T-helper 1 cell (primary cell): ENCODE measurements at places on chromosomes 6 and 20.

GRCh38 chr6:129498541-129498940 is 211.4 kb downstream of the ARHGAP18 start:
- DNase-seq, result no peak

DNA sequence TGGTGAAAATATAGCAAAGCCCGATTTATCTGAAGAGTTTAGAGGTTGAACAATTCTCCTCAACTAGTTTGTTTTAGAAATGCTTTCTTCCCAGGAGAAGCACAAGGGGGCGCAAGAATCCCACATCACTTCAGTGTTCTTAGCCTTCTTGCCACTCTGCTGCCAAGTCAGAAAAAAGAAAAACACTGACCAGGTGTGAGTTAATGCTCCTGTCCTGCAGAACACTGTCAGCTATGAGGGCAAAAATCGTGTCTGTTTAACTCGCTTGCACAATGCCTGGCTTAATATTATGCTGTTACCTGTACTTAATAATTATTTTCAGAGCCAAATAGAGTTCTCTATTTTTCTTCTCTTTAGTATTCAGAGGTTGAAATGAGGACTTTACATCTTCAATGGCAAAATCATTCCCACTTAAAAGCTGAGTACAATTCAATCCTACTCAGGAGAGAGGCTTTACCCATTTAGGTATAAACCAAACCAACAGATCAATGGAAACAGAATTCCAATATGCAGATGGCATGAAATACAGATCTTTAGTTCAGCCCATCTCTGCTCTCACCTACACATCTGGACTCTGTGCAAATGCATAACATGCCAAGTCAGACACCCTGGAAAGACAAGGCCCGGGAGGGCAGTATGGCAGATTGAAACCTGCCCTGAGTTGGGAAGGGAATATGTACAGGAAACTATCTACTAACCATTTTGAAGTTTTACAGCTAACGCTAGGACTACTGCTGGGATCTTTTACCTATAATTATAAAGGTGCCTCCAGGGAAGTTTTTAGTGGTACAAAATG is 71.4 kb upstream of the TULP1 start:
- peak; percentile 61 for DNase-seq

GRCh38 chr20:42046371-42047085 is 428.4 kb upstream of the CHD6 start:
- no peak for DNase-seq

GRCh38 chr6:11392778-11393507 is 144.6 kb upstream of the TMEM170B start:
- no peak for DNase-seq

DNA sequence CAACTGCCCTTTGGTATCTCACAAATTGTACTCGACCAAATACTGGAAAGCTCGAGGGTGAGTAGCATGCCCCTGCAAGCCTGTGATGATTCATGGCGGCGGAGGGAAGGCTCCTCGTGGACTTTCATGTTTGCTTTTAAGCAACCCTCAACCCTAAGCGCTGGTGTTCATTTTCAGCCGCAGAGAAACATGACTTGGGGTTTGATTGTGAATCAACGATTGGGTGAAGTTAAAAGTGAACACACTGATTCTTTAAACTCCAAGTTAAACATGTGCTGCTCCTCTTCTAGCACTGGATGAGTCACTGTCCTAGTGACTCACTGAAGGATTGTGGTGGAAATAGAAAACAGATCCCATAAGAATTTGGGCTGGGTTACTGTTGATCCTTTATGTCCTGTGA is 8.3 kb downstream of the CD109 start:
- no peak for DNase-seq

DNA sequence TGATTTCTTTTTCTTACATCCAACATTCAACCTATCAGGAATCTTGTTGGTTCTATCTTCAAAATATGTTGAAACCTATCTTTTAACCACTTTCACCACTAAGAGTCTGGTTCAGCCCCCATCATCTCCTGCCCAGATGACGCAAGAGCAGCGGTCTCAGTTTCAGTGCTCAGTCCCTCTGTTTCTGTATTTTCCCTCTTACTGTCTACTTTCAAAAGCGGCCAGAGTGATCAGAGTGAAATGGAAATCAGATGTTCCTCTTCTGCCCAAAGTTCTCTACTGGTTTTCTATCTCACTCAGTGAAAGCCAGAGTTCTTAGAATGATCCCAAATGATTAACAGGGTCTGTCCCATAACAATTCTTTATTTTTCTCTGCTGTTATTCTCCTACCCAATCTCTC is 147.9 kb upstream of the PDE7B start:
- DNase-seq, result no peak

DNA sequence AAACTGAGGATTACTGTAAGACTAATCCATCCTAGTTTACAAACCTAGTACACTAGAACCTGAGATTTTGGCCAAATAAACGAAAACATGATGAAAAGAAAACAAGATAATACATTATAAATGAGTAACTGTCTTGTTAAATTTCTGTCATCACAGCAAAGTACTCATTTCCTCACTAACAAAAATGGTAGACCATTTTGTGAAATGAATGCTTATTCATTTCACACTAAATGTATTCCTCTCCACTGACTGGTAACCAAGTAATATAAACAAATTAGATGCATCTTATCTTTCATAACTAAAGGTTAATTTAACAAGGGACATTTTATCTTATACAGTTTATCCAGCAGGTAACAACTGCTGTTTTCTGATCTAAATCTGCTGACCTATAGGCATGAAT is 143.7 kb downstream of the REV3L start:
- DNase-seq, result no peak

- no peak for DNase-seq
These were observed 20.9 kb downstream of the GPR63 start for GRCh38 chr6:96816301-96816817.

DNA sequence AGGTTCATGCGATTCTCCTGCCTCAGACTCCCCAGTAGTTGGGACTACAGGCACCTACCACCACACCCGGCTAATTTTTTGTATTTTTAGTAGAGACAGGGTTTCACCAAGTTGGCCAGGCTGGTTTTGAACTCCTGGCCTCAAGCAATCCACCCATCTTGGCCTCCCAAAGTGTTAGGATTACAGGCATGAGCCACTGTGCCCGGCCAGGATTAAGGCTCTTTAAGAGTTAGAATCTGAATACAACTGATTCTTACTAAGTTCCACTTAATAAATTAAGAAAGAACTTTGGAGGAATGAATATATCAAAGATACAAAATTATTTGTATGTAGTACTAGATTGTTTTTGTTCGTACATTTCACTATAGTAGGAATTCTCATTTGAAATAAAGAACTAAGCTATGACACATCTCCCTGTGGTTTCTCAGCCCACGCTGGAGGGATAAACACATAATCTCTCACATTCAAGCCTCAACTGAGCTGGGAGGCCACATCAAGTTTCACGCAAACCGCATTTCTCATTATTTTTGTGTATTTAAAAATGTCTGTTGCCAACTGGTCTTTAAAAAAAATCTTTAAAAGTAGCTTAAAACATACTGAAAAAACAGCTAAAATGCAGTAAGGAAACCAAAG is 34.2 kb downstream of the DTNBP1 start:
- no peak for DNase-seq

DNA sequence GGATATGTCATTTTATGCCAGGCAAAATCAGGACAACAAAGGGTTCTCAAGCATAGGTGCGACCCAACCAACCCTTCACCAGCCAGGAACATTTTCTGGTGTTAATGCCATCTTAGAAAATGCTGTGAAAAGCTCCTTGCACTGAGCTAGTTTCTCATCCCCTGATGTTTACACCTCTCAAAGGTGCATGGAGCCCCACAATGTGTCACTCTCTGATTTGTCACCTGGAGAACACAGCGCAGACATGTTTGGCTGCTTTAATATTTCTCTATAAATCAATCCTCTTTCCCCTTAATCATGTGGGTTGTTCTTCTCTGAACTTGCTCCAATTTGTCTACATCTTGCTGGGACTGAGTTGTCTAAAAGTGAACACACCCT is 244.3 kb downstream of the TSHZ2 start:
- peak; percentile 3 for DNase-seq

GRCh38 chr6:142846883-142847287 is 98.1 kb downstream of the HIVEP2 start:
- no peak for DNase-seq

- DNase-seq, result no peak
These were observed 852.3 kb downstream of the QKI start for GRCh38 chr6:164266851-164267250.

GRCh38 chr20:33399924-33400323 is 1.4 kb downstream of the CDK5RAP1 start:
- DNase-seq, result no peak

GRCh38 chr20:6714279-6714711 is 53.2 kb upstream of the BMP2 start:
- DNase-seq, result no peak

- DNase-seq, result no peak
These were observed 88.2 kb downstream of the TCP11 start for GRCh38 chr6:35052694-35053565.

DNA sequence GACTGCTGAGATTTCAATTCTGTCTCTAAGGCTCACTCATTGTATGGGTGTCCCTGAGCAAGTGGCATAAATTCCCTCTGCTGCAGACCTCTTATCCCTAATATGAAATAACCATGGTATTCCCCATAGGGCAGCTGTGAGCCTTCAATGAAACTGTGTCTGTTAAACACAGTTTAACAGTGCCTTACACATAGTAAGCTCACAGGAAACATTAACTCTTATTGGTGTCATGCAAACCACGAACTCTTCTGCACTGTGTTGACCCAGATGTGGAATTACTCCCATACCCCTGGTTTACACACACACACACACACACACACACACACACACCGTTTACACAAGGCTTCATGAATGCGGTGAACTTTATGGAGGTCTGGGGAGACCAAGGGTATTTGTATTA is 23.2 kb downstream of the DAAM2 start:
- no peak for DNase-seq

DNA sequence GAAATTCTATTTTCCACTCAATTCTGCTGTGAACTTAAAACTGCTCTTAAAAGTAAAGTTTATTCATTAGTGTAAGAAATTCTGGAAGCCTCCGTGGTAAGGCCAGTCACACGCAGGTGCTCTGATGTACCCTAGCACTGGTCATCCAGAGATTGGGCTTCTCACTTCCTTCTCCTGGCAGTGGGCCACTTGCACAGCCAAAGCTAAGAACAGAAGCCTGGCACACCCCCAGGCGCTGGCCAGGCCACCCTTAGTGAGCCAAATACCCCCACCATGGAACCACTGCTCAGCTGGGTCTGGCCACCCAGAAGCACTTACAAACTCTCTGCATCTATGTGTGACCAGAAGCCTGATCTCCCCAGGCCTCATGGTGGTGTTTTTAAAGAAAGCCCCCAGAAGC is 35.3 kb upstream of the ARFGEF2 start:
- DNase-seq, result no peak

- peak; percentile 89 for DNase-seq
These were observed 1.2 kb downstream of the TRIB3 start for GRCh38 chr20:381581-382290.

DNA sequence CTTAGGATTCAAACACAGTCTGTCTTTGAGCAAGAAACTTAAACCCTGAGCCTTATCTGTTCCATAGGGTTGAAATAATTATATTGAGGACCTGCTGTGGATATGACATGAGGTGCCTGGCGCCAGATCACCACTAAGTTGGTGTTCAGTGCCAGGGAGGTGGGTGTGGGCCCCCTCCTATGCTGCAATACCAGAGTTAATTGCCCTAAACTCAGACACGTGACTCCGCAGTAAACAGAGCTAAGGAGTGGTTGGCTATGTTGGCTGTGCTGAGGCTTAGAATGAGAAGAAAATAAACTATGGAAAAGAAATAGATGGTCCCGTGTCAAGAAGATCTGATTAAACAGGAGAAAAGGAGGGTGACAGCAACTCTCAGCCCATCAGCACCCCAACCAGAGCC is 419.4 kb upstream of the JARID2 start:
- no peak for DNase-seq

GRCh38 chr6:20400456-20401204 is 1.0 kb upstream of the E2F3 start:
- DNase-seq, result peak; percentile 19

DNA sequence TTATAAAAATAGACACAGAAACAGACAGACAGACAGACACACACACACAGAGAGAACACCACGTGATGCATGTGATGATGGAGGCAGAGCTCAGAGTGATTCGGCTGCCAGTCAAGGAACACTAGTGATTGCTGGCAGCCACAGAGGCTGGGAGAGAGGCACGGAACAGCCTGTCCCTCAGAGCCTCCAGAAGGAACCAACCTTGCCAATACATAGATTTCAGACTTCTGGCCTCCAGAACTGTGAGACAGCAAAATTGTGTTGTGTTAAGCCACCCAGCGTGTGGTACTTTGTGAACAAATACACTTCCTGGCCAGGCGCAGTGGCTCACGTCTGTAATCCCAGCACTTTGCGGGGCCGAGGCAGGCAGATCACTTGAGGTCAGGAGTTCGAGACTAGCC is 9.5 kb upstream of the PARD6B start:
- no peak for DNase-seq

DNA sequence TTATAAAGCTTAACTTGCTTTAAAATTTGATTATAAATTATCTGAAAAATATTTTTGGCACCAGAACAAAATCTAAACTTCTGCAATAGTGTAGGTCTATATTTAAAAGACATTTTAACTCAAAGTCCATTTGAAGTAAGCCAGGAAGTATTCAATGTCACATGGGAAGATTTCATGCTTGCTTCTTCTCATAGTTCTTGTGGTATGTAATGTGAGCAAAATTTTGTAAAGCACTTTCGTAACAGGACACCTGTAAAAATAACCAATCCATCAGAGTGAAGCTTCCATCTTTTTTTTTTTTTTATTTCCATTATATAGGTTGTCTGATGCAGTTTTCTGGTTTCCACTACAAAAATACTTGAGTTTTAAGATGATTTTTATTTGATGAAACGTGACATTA is 386.1 kb downstream of the LAMA2 start:
- no peak for DNase-seq

DNA sequence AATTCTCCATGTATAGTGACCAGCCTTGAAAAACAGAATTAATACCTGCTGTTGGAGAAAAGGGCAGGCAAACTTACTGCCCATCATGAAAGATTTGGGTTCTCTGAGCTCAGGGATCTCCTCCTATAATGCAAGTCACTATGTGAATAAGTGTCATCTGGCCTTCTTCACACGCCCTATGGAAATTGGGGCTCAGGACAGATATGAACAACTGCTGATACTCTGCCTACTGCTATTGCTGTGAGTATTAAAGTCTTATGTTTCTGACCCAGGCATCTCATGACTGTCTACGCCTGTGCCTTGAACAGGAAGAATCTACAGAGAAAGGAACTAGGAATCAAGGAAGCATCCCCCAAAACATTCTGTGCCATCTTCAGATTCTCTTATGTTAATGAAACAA is 226.1 kb downstream of the SOD2 start:
- DNase-seq, result no peak

DNA sequence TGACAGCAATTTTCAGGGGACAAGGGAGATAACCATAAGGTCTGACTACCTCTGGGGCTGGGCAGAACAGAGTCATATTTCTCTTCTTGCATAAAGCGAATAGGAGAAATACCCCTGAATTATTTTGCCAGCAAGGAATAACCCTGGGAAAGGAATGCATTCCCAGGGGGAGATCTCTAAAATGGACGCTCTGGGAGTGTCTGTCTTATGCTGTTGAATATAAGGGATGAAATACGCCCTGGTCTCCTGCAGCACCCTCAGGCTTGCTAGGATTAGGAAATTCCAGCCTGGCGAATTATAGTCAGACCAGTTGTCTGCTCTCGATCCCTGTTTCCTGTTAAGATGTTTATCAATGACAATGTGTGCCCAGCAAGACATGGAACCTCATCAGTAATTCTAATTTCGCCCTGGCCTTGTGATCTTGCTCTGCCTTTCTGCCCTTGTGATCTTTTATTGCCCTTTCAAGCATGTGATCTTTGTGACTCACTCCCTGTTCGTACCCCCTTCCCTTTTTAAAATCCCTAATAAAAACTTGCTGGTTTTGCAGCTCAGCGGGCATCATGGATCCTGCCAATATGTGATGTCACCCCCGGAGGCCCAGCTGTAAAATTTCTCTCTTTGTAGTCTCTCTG is 221.6 kb upstream of the HS3ST5 start:
- DNase-seq, result no peak
